Inflammatory macrophage treated with lipopolysaccharide for 1 hour (primary cell): ENCODE measurements at places on chromosomes 5 and 9.

DNA sequence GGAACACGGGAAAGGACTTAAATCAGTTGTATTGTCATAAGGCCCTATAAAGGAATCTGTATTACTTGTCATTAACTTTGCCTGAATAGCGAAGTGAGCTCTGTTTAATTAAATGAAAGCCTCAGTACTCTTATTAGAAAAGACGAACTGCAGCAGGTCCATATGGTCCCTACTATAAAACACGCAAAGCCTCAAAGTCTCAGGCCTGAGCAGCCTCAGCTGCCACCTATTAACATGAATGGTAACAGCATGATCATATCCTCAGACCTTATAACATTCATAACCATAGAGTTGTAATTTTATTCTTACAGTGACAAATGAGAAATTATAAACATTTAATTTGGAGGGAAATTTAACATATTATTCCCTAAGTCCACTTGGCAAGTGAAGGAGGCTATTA, 1113.7 kb upstream of the WWC1 start:
- DNase-seq = no peak

DNA sequence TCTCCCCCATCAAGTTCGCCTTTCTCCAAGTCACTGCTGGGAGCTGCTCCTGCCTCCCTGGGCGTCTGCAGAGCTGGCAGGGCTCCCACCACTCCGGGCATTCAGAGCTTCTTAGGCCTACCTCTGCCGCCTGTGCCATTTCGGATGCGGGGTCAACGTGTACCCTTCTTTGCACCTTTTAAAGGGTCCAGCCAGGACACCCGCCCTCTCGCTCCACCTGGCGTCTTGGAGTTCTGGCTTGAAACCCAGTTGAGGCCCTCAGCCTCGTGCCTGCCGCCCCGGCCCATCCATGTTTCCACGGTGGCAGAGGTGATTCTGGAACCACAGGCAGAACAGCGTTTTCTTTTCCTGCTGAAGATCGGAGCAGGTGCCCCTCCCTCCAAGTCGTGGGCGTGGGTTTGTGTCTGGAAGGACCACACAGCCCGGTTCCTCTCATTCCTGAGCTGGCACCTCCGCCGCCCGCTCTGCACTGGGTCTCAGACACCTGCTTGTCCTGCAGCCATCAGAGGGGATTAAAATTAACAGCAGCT, 32.9 kb downstream of the NDUFS6 start:
- DNase-seq = no peak

- DNase-seq = no peak
Observed at GRCh38 chr9:129282731-129283211, 104.7 kb upstream of the IER5L start.

DNA sequence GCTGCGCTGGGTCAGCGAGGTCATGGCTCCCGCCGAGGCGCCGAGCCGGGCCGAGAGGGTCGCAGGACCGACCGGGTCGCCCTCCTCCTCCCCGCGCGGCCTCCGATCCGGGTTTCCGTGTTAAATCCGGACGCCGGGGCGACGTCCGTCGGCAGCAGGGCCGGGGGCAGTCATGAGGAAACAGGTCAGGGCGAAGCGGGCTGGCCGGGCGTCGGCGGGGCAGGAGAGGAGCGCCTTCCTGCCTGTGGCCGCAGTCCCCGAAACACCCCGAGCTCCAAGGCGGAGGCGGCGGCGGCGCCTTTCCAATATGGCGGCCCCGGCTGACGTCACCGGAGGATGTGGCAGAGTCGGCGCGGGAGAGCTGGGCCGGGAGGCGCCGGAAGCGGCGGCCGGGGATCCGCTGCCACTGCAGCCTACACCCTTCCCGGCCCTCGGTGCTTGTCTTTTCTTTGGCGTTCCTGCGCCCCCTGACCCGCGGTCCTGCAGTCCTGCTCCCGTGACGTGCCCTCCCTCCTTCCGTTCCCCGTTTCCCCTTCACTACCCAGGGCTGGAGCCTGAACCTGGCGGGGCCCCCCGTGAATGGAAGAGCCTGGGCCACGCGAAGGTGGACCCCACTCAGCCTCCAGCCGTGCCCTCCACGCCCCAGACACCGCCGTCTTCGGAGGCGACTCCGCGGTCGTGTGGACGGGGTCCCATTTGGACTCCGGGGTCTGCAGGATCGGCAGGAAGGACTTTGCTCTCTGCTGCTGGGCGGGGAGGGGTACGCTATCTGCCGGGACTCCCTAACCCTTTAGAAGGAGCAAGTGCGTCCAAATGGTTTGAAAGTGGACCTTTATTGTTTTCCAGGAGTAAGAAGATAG, at the start of gene GOLPH3:
GOLPH3 (minus strand) TSS at position 309 of the 860 bp plus-strand sequence; CDS start at position 24, 285 bp downstream.
- peak; percentile 95 for DNase-seq

DNA sequence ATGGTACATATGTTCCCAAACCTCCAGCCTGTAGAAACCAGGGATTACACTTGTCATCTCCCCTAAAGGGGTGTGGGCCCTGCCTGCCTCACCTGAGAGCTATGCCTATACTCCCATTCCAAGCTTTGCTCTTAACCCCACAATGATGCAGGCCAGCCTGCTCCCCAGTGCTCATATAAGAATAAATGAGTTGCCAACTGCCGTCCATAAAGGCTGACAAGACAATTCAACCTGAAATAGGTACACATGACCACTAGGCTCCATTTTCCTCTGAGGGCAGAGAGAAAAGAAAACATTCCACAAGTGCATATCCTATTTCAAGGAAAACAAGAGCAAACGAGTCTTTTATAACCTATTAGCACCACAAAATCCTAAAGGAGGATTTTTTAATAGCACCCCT, 28.4 kb downstream of the SKP1 start:
- DNase-seq = no peak

DNA sequence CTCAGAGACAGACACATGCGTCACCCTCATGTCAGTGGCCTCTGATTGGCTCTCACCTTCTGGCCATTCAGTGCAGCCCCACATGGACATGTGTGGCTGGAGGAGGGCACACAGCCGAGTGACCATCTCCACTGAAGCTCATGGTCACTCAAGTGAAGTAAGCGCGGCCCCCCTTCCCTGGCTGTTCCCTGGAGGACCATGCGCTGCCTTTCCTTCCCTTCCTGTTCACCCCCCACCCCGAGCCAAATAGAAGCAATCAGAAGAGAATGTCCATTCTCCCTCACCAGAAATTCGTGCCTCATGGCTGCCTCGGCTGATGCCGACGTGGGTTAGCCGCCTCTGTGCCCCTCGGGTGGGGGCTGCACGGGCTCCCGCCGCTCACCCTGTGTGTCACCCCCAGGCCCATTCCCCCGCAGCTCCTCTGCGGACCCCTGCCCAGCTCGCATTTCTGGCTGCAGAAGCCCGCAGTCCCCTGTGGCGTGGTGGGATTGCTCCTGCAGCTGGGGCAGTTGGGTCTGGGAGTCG, 12.5 kb upstream of the COL5A1 start:
- DNase-seq = no peak

- DNase-seq = no peak
Observed at GRCh38 chr5:105033637-105034400, 1471.2 kb upstream of the NUDT12 start.

GRCh38 chr5:173293817-173294672, 34.2 kb downstream of the STC2 start:
- peak; percentile 88 for DNase-seq

GRCh38 chr9:113966394-113966793, 90.3 kb downstream of the ZNF618 start:
- DNase-seq = no peak

DNA sequence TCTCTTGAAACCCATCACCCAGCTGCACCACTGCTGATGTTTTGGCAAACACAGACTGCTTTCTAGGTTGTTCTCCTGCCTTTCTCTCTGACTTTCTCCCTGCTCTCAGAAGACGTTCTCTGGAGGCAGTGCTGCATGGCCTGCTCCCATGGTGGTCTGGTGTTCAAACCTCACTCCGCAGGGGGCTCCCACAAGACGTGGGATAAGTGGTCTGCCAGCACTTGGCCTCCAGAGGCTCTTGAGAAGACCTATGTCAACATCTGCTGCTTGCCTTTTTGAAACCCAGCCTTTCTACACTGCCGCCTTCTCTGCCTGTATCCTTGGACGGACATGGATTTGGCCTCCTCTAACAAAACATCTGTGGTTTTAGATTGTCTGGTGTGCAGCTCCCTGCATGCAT, 16.6 kb downstream of the USP20 start:
- DNase-seq = no peak

- no peak for DNase-seq
Observed at GRCh38 chr9:77803423-77803822, 155.3 kb upstream of the GNA14 start.

DNA sequence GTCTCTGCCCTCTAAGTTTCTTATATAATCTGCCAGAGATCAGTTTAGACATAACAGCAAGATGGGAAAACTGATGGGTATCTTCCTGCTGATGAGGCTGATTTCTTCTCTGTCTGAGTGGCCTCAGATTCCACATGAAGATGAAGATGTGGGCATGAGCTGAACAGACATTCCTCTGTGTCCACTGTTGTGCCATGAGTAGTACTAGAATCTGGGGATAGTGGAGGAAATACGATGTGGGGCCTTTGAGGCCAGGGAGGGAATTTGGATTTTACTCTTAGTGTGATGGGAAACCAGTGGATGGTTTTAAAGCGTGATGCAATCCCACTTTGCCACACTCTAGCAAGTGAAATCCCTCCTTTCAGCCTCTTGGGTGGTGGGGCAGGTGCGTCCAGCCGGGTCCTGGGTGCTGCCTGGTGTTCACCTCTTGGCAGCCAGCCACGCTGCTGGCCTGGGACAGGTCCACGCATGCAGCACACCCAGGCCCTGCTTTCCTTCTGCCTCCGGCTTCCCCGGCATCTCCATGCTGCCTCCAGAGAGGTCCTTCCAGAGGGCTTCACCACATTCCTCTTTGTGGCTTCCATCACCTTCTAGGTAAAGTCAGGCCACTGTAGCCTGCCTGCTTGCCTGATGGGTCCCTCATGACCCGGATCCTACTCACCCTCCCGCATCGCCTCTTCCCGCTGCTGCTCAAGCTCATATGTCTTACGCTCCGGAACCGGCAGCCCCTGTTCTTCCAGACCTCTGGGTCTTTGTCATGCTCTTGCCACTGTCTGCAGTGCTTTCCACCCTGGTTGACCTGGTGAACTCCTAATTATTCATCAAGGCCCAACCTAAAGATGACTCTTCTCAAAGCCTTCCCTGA, 28.1 kb upstream of the SH3PXD2B start:
- no peak for DNase-seq

DNA sequence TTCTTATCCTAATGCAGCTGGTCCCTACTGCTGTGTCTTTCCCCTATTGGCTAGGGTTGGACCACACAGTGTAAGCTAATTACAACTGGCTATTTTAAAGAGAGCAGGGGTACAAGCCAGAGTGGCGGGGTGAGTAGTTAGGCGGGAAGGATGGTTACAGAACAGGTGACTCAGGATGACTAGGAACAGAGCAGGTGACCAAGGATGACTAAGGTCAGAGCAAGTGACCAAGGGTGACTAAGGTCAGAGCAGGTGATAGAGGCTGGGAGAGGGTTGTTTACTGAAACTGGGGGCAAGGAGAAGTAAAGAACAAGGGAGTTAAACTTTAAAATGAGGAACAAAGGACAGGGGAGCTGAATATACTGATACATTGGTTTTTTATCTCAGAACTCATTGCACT, 125.4 kb downstream of the PTTG1 start:
- no peak for DNase-seq

GRCh38 chr5:39986614-39987013, 561.8 kb upstream of the DAB2 start:
- DNase-seq = no peak

GRCh38 chr5:170634256-170634990, 130.6 kb downstream of the KCNIP1 start:
- DNase-seq = no peak

DNA sequence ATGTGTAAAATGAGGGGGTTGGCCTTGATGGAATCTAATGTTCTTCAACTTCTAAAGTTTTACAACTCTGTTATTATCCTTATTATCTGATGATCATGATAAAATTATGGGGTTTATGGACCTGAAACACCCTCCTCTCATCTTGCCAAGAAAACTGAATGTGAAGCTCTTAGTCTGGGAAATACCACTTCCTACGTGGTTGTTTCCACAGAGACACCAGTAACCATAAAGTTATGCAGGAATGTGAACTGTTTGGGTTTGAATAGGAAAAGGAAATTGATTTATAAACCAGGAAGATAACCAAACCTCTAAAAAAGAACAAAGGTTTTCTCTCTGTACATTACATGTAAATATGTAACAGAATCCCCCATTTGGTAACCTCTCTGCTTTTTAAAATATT, 28.3 kb upstream of the RAI14 start:
- no peak for DNase-seq

DNA sequence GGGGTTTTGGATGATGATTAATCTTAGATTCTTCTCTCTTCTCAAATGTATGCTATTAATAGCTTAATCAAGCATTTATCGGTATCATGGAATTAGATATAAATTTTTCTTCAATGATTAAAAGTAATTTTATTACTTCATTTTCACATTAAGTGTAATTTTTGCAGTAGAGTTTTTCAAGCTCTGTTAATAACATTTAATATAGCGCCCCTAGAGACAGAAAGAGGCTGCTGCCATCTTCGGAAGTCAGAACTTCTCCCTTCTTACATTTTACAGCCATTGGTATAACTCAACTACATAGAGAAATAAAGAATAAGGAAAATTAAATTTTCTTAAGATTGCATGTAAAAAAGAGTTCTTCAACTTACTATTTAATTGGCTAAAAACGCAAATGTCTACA, 540.3 kb downstream of the GABRG2 start:
- no peak for DNase-seq

DNA sequence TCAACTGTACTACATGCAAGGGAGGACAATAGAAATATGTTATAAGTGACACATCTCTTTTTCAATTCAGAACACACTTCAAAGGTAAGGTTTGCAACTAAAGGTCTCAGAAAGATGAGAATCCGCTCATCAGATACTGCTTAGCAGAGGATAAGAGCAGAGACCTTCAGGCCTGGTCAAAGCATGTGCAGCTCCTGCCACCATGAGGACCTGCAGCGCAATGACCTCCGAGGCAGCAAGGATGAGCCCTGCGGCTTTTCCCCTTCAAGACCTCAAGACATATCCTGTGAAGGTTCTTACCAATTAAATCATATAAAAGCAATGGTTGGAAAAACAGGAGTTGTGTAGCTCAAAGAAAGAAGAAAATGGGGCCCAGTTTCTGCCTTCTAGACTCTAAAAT, 135.8 kb downstream of the TRIM36 start:
- DNase-seq = peak; percentile 5

DNA sequence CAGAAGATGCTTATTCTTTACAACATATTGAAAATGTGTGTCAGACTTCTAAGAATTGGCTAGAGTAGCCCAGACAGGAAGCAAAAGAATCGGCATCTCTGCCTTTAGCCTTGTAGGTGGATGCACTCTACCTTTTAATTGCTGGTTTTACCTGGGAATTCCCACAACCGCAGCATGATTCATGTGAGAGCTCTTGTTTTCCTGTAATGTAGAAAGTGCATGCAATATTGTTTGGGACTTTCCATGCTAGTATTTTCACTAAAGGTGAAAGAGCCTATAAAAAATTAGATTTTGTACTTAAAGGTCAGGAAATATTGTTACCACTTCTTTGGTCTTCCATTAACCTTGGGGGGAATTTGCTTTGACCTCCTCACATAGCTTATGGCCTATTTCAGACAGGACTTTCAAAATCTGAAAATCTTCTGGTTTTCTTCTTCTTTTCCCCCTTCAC, 89.8 kb downstream of the NTRK2 start:
- DNase-seq = no peak

GRCh38 chr5:139746691-139747582, 48.7 kb upstream of the PSD2 start:
- peak; percentile 56 for DNase-seq
